NCI-H187 (cell line): ENCODE measurements at places on chromosomes 16 and 17.

- DNase-seq, result peak; percentile 49
These were observed at the start of gene NME3 for GRCh38 chr16:1771188-1771863. Gene NME3 (minus strand): TSS chr16:1771543. CDS start chr16:1771534, 9 bp downstream.

DNA sequence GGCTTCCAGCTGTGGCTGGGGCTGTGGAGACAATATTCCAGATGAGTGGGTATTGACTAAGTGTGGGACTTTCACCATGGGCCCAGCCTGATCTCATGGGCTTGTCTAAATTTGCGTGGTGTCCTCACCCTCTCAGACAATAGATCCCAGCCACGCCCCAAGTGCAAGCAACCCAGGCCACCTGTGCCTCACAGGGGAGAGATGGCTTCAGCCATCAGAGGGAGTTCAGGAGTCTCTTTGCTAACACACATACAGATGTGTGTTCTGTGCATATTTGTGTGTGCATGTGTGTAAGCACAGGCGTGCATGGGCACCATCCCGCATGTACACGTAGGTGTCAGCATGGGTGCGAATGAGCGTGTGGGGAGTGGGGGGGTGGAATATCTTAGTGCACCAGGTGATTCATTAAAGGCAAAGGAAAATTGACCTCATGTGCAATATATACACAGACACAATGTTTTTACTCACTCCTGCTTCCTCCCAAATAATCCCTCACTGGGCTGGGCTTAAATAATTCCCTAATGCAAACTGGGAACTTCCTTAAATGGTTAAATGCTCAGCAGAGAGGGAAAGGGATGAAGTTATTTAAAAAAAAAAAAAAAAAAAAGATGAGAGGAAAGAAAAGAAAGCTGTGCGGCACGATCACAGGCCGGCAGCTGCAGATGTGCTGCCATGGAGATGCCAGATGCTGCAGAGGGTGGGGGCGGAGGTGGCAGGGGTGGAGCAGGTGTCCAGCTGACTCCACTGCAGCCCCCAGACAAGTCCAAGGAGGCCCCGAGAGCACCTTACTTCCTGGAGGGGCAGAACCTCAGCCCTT, 24.0 kb upstream of the CDC42EP4 start:
- DNase-seq, result no peak

DNA sequence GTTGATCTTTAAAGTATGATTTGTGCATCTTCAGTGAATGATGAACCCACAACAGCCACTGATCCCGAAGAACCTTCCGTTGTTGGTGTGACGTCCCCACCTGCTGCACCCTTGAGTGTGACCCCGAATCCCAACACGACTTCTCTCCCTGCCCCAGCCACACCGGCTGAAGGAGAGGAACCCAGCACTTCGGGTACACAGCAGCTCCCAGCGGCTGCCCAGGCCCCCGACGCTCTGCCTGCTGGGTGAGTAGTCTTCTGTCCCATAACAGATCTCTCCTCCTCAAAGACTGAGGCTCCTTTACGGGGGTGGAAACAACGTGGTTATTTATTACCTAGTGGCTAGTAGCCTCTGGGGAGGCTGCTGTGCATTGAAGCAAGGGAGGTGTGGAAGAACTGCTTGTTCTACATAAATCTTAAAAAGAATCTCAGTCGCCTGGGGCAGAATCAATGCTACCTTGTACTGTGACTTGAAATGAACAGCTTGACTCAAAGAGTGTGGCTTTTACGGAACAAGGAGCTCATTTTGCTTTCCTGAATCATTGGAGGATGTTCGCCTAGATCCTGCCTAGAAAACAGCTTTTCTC, 63.0 kb upstream of the CLEC18A start:
- no peak for DNase-seq

DNA sequence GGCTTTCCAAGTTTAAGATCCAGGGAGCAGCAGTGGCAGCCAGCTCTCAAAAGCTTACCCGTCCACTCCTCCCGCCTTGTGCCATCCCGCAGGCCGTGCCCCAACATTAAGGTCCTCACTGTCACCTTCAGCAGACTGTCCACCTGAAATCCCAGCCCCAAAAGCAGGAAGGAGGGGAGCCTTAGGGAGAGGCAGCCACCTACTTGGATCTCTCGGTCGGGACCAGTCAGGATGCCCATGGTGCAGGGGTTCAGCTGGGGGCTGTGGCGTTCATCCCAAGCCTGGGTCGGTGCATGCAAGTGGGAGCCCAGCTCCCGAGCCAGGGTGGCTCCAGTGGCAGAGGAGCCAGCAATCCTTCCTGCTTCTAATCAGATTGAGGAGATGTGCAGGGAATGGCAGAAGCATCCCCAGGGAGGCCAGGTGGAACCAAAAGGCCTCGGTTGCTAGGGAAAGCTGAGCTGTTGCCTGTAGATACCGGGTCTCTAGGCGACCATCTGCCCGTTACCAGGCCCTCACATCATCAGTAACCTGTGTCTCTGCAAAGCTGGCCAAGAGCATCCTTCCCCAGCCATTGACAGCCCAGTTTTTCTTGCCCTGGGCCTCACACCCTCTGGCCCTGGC, 24.6 kb downstream of the CNGB1 start:
- DNase-seq, result no peak

DNA sequence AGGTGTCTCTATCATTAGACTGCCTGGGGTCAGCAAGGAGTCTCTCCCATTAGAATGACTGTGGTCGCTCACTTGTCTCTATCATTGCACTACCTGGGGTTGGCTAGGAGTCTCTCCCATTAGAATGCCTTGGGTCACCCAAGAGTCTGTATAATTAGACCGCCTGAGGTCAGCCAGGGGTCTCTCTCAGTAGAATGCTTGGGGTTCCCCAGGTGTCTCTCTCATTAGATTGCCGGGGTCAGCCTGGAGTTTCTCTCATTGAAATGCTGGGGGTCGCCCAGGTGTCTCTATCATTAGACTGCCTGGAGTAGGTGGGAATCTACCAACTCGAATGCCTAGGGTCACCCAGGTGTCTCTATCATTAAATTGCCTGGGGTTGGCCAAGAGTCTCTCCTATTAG, 2231.6 kb downstream of the TP53TG3F start:
- DNase-seq, result no peak
